ENCODE measurements at places on chromosomes 12 and 14. TPM values are rescaled to one million over a fixed set of nuclear protein-coding genes. Genes with fewer than 3 reads are reported as not detected.

Gene MIA2
- polyA plus RNA-seq, result 15.1 TPM

Gene MYH6
- polyA plus RNA-seq, result 6.0 TPM

Gene RBM19
- 14.7 TPM for polyA plus RNA-seq

Gene KLHL33
- 0.41 TPM for polyA plus RNA-seq

Gene ZNF641
- polyA plus RNA-seq, result 21.1 TPM

Gene DHRS2
- polyA plus RNA-seq, result 0.57 TPM

Gene KRT3
- not detected for polyA plus RNA-seq

Gene CCDC177
- 0.04 TPM for polyA plus RNA-seq

DNA sequence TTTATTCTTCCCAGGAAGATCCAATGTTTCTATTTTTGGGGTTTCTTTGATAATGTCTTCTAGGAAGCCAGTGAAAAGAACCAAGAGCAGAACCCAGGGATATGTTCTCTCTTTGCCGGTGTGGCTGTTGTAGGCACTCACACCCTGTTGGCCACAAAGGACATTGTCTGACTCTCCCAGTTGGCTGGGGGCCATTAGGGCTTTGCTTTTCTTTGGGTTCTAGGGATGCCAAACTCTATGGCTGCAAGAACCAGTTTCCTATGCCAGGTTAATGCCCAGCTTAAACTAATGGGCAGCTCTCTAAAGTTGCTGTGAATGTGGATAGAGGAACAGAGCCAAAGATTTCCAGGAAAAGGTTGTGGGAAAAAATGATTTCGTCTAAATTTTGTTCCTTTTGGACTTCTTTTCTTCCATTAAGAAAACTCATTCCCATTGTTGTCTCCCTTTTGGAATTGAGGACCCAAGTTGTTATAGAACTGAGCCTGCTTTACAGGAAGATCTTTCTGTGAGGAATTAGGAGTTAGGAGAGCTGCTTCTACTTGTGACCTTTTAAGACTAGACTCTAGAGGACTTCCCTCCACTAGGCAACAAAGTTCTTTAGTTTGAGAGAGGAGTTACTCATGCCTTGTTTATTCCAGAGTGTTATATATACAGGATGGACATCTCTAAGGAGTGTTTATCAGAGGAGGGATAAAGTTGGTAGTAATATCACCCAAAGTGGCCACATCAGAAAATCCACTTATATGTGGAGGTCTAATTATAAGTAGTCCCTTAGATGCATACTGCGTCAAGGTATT lies 13.1 kb downstream of the COPZ1 start:
- peak; percentile 29 for DNase-seq

DNA sequence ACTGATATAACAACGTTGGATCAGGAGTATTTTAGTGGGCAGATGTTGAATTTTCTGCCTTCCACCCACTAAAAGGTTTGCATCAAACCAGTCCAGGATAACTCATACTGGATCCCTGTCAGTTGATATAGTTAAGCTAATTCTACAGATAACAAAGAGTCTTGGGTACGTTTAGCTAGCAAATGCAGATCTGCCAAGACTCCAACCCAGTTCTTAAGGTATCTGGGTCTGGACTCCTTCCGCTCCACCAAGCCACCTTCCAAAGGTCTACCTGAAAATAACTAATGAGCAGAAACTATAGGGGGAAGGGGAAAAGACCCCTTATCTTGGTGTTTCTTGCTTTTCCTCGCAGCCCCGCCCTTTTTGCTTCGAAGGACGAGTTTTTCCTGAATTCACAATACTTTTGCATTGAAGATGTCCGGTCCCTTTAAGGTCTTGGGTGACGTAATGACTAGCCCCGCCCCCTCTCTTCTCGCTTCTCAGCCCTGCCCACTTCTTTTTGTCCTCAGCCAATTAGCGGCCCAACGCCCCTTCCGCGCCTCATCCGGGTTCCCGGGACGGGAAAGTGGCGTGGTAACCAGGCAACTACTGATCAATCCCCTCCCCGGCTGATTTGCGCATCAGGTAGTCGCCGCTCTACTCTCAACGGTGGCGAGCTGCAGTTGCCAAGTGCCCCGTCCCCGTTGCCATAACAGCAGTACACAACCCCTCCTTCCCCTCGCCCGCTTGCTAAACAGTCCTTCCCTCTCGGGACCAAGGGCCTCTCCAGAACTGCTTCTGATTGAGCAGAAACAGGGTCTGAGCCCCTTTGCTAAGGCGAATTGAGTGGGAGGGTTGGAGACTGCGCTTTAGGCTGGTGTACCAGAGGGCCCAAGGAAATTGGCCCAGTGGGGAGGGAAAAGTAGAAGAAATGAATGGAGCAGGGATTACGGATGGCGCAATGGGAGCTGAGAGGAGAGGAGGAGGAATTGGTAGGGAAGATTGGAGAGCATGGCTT lies at the start of gene LRRC23:
Gene LRRC23, plus strand, starts transcription at position 543 of the 997 bp plus-strand sequence. CDS start 812 bp downstream, outside the sequence.
- peak; percentile 97 for DNase-seq

GRCh38 chr14:35287431-35288013 lies 4.7 kb upstream of the PSMA6 start:
- no peak for DNase-seq

DNA sequence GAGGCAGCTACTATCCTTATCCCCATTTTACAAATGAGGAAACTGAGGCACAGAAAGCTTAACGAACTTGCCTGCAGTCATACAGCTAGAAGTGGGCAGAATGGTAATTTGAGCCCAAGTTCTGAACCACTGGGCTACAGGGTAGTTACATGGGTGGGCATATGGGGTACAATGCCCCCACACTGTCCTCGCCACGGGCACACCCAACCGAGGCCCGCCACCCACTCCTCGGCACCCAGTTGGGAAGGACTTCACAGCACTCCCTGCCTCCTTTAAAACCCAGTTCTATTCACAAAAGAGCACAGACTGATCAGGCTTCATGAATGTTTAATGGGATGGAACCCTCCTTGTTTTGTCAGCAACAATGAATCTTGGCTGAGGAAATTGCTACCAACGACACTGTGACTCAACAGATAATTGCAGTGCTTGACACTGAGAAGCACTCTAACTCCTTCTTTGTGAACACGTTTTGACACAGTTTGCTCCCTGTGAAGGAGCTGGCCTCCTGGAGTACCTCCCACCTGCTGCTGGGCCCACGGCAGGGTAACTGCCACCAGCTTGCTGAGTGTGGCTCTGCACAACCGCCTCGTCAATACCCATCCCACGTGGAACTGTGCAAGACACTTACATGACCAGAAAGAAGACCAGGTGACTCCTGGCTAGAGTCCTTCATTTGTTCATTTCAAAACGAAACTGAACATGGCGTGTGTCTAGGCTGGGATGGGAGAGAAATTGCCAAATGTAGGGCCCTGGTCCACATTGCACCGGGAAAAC lies 63.5 kb downstream of the CLMN start:
- DNase-seq, result no peak

DNA sequence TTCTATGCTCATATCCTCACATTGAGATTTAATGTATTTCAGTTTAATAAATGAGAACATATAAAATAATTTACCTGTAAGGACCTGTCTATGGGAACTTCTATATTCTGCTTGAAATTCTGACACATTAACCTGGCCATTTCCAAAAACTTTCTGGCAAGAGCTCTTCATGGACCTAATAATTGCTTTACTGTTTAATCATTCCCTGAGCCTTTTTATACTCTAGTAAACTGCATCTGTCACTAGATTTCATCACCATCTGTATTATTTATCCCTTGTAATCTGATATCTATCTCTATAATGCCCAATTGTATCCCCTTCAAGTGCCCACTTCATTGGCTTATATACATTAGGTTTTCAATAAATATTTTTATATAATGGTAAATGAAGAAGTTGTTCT lies 327.7 kb downstream of the RAD51B start:
- no peak for DNase-seq

- DNase-seq, result no peak
Observed at GRCh38 chr14:30331030-30331429, 227.9 kb upstream of the G2E3 start.

Measured in muscle of back (tissue), 13 donors.